Activated CD4-positive, alpha-beta T cell treated with anti-CD3 and anti-CD28 coated beads, Interleukin-2, amount 50 U/mL, for 1 hour (primary cell): ENCODE measurements at places on chromosomes 3 and 15.

DNA sequence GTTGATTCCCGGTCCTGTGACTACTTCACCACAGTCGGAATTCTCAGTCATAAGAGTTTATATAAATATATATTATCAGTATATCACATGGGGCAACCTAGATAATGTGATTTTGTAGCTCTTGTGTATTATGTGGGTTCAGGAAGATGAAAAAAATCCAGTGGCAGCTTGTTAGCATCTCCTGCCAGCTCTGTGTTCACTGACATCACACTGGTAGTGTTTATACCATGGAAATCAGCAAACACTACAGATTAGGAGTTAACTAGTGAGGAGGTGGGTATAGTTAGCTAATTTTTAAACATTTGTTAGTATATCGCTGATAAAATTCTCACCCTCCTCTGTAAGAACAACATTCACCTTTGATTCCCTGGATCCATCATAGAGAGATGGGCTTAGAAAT lies 44.5 kb upstream of the KCNMB2 start:
- DNase-seq = no peak

- DNase-seq = no peak
These were observed 128.9 kb upstream of the PHLDB2 start for GRCh38 chr3:111730143-111730542.

DNA sequence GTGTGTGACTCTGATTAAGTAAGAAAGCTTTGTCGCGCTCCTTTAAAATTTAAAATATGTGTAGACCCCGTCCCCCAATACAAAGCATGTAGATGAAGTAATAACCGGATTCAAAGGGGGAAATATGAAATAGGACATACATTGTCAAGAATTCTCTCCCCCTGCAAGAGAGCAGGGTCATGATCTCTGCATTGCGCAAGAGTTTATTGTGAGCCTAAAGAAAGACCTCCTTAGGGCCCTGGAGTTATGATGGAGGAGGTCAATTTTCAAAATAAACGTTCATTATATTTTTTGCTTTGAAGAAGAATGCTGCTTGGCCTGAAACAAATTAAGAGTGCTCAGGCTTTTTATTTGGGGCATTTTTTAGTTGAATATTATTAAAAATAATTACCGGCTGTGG lies 235.0 kb downstream of the SHOX2 start:
- DNase-seq = no peak

GRCh38 chr15:79122391-79122790 lies 31.8 kb upstream of the RASGRF1 start:
- DNase-seq = no peak

DNA sequence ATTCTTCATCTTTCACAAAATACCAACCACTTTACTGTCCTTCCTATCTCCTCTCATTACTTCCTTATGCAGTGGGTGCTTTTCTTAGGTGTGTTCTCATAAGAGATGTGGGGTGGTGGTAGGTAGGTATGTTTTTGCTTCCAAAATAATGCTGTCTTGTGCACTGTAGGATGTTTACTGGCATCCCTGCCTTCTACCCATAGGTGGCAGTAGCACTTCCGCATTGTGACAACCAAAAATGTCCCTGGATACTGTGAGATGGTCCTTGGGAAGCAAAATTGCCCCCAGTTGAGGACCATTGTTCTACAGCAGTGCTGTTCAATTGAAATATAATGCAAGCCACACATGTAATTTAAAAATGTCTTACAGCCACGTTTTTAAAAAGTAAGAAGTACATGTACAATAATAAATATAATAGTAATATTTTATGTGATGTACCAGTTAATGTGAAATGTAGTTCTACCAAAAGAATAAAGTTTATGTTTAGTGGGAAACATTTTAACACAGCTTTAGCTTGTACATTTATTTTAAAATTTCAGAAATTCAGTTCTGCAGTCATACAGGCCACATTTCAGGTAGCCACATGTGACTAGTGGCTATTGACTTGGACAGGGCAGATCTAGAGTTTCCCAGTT lies 75.2 kb downstream of the NEO1 start:
- no peak for DNase-seq

- no peak for DNase-seq
These were observed 62.7 kb downstream of the PXYLP1 start for GRCh38 chr3:141294301-141294700.

GRCh38 chr15:60928210-60928609 lies 300.9 kb downstream of the RORA start:
- no peak for DNase-seq

- peak; percentile 85 for DNase-seq
These were observed at the start of gene GOLGA8A for GRCh38 chr15:34437687-34438086. Gene GOLGA8A, minus strand, starts transcription at chr15:34437808. Its CDS starts 48,117 bp downstream, at chr15:34389691.

GRCh38 chr3:149560617-149561016 lies 86.1 kb downstream of the TM4SF4 start:
- DNase-seq = no peak
